T follicular helper cell (primary cell): ENCODE measurements at places on chromosomes 7 and 10.
A peak's percentile ranks its signal among the peaks of the same experiment; 100 is the strongest.

DNA sequence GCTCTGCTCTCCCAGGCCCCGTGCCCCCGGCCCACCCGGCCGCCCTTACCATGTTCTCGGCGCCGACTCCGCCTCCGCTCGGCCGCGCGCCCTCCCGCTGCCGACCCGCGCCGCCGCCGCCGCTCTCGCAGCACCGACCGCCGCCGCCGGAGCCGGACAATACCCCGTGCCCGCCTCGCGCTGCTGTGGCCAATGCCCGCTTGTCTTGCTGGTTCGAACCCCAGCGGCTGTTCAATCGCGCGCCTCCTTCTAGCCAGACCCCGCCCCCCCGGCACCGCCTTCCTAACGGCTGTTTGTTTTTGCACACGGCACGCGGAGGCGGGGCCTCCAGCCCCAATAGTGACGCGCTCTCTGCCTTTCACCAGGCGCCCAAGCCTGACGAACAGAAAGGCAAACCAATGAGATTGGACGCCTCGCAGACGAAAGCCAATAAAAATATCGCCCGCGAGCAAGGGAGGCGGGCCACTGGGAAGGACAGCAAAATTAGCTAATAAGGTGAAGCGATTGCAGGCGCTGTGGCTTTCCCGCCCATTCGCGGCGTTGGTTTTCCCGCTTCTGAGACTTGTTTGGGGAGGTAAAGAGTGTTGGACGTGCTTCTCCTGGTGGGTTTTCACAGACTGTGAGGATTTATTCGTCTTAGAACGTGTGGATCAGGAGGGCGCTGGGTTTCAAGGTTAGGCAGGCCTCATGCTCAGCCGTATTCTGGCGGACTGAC is at the start of gene H2AZ2:
Gene H2AZ2, minus strand, starts transcription at position 168 of the 715 bp plus-strand sequence. Its CDS starts 116 bp downstream, at position 52.
- DNase-seq: peak; percentile 99

DNA sequence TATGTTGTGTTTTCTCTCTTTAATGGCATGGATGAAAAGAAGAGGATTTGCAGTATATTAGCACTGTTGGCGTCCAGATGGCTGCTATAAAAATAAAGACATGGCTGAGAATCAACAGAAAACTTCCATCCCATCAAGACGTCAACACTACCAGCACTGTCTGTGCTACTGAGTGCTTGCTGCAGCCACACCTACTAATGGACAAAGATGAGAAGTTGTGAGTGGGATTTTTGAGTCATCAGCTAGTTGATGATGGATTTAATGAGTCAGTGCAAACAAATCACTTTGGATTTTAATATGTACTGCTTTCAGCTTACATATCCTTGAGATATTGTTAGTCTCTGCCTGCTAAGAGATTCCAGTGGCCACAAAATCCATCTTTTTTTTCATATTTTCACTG is 631.0 kb upstream of the ANKRD30A start:
- no peak for DNase-seq

GRCh38 chr10:98613446-98613845 is 166.7 kb upstream of the HPS1 start:
- no peak for DNase-seq

- DNase-seq: no peak
Observed at GRCh38 chr10:90890347-90890746, 18.6 kb downstream of the RPP30 start.

- no peak for DNase-seq
Observed at GRCh38 chr7:22576612-22577469, 76.9 kb upstream of the STEAP1B start.

DNA sequence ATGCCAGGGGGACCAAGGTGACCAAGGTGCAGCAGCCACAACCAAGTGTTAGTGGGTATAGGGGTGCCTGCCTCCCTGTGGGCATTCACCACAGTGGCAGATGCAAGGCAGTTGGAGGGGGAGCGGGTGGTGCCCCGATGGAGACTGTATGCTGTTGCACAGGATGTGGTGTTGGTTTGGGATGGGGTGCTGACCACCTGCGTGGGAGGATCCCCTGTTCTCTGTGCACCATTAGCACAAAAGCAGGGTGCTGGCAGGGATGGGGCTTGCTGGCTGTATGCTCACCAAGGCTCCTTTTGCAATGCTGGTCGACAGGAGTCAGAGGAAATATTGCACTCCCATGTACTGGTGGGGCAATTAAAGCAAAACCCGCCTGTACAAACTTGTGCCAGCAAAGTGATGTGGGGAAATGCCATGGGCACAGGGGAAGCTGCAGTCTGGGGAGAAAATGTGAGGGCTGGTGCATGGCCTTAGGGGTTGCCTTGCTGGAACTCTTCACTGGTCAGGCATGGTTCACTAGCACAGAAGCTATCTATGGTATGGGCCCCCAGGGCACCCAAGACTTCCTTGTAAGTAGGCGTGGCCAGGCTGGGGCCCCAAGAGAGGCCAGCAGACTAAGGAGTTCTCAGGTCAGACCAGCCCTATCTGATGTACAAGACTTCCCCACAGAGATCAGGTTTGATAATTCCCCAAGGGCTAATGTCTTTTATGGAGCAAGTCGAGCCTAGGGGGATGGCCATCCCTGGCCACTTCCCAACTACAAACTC is 51.9 kb upstream of the GNAT3 start:
- DNase-seq: no peak

- no peak for DNase-seq
Observed at GRCh38 chr10:69340695-69341094, 62.4 kb downstream of the HK1 start.

DNA sequence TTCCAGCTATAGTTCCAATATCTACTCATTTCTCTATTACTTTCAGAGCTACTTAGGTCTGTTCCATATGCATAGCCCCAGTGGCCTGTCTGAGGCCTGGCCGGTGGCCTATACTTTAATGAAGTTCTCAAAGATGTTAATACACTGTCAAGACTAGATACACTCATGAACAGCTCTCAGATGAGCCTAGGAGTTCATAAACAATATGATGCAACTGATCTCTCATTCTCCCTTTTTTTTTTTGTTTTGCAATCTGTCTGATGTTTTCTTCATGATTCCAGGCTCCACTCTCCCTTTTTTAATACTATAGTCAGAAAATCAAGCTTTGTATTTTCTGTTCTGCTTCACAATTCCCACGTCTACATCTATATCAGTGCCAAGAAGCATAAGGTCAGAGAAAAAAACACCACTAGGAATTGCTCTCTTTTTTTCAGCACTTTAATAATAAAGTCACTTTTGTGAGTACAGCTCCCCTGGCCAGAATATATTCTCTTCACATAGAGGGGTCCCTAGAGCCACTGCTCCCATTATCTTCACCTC is 321.0 kb downstream of the C7orf25 start:
- DNase-seq: no peak
